ENCODE measurements at places on chromosomes 4 and X. TPM values are rescaled to one million over a fixed set of nuclear protein-coding genes. Genes with fewer than 3 reads are reported as not detected.

F8A3 gene
- 25.3 TPM for total RNA-seq

ARHGEF6 gene
- total RNA-seq: 164 TPM

LSM6 gene
- 49.8 TPM for total RNA-seq

MSANTD1 gene
- total RNA-seq: 1.4 TPM

SCD5 gene
- 0.59 TPM for total RNA-seq

TCEAL6 gene
- total RNA-seq: not detected

Data from T-helper 2 cell treated with Interferon-gamma antibody and Interleukin-4, amounts not matched to agents 100 ng/mL and 5 ng/mL, for 36 hours (primary cell).